ENCODE measurements at places on chromosomes 5 and 9.

GRCh38 chr5:98750693-98751092, 22.8 kb upstream of the RGMB start:
- no peak for DNase-seq

GRCh38 chr9:34381323-34381722, 4.6 kb upstream of the MYORG start:
- no peak for DNase-seq

GRCh38 chr9:71249729-71250317, 128.4 kb upstream of the TRPM3 start:
- no peak for DNase-seq

GRCh38 chr9:86471171-86471815, 117.1 kb upstream of the TUT7 start:
- DNase-seq = no peak

GRCh38 chr5:32265902-32266301, 46.8 kb downstream of the MTMR12 start:
- no peak for DNase-seq

DNA sequence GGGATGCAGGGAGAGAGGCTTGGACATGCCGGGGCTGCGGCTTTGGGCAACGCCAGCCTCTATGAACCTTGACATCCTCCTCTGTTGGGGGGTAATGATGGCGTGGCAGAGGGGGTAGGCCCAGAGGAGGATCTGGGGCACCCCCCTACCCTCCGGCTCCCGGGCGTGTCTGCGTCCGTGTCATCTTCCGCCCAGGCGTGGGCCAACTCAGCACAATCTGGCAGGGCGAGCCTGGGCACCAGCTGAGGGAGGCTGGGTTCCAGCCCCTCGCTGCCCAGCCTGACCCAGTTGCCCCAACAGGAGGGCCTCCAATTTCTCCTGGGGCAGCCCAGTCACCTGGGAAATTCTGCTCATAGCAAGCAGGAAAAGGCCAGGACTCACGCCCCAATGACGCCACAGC, 62.9 kb upstream of the IL17B start:
- no peak for DNase-seq

- DNase-seq = no peak
Observed at GRCh38 chr9:6328103-6328502, at the start of gene TPD52L3. Gene TPD52L3, plus strand, starts transcription at chr9:6328375. Its CDS starts 221 bp downstream, at chr9:6328596.

Measured in stimulated activated CD4-positive, alpha-beta T cell treated with anti-CD3 and anti-CD28 coated beads, Interleukin-4, amount 100 ng/mL, for 4 hours (primary cell).